ENCODE measurements at places on chromosomes 13 and 19.

- DNase-seq: no peak
These were observed 108.3 kb downstream of the ABCC4 start for GRCh38 chr13:95192998-95193397.

GRCh38 chr13:30679483-30680330 is 55.6 kb upstream of the ALOX5AP start:
- no peak for DNase-seq

- DNase-seq: no peak
These were observed 26.2 kb downstream of the ZNF473 start for GRCh38 chr19:50051964-50052363.

- DNase-seq: no peak
These were observed 22.0 kb downstream of the SBNO2 start for GRCh38 chr19:1151917-1152587.

DNA sequence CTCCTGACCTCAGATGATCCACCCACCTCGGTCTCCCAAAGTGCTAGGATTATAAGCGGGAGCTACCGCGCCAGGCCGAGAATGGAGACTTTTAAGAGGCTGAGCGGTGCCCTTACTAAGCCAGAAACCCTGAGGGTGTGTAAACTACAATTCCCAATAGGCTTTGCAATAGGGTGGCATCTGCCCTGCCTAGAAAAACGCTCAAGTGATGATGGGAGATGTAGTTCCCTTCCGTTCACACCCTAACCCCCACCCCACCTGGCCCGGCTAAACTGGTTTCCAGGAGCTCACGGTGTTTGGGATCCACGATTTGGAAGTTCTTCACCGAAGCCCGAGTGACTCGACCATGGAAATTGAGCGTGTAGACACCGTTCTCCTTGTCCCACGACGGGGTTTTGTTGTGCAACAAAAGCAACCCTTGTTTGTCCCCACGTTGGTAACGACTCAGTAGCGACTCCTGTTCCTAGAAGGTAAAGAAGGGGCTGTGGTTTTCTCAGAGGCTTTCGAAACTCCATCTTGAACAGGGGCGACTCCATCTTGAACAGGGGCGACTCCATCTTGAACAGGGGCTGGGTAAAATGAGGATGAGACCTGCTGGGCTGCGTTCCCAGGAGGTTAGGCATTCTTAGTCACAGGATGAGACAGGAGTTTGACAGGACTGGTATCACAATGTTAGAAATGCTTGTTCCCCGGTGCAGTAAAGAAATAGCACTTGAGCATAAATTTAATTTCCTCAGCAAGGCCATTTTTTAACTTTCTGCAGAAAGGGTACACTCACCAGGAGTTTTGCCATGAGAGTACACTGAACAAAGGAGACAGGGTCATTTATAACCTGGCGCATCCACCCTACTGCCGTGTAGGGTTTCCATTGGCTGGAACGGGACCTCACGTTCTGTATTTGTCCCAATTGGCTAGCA is 9.8 kb downstream of the PPP1R15A start:
- no peak for DNase-seq

DNA sequence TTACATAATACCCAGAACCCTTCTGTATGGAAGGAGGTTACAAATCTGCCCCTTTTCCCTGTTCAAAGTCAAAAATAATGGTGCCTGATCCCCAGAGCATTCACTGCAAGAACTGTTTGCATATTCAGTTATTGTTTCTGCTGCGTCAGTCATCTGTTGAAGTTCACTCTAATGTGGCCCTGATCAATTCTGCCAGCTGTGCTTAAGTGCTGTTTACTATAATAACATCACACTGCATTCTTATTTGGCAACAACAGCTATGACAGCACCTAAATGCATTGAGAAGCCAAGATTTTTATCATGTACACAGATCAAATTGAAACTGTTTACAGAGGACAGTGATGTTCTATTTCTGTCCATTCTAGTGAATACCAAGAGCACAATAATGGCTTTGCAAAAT is 115.9 kb downstream of the DACH1 start:
- no peak for DNase-seq

DNA sequence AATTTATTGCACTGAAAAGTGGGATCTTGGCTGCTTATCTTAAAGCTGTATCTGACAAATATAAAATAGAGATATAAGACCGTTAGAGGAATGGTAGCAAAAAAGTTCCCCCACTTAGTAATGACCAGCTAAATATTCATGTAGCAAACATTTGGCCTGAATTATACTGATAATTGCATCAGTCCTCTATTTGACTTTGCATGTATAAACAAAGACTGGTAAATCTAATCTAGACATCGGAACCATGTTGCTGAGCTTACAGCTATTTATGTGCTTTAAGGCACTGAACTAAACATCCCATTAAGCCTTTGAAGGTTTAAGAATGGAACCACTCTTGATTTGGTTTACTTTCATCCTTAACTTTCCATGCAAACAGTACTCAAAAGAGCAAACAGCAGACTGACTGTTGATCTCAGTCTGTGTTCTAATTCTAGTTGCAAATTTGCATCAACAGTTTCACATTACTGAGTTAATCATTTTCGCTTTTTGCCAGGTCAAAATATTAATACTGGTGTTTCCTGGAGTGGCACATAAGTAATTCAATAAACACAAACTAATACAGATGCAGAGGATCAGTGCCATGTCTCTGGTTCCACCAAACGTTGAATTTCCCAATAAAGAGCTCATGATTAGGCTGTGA is 203.5 kb upstream of the HTR2A start:
- no peak for DNase-seq

DNA sequence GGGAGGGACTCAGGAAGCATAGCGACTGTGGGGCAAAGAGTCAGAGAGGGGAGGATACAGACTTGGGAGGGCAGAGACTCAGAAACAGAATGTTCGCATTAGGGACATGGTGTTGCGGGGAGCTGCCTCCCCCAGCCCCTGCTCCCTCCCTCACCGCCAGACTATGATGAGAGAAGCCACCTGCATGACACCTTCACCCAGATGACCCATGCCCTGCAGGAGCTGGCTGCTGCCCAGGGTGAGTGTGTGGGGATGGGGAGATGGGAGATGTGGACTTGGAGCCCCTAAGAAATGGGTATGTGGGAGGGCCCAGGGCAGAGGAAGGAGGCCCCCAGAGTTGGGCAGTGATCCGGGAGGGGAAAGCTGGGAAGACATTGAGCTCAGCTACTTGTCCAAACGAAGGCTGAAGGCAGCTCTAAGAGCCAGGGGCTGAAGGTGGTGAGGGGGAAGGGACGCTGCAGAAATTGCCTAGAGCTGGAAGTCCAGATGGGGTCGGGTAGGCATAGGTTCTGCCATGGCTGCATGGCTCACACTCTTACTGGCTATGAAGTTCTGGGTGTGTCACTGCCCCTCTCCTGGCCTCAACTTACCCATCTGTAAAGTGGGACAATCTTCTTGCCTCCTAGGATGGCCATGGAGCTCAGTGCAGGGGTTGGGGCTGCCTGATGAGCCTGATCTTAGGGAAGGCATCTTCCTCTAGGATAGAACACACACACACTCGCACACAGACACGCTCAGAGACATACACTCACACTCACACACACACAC is 1.4 kb downstream of the SPACA6 start:
- no peak for DNase-seq

- no peak for DNase-seq
These were observed 3.5 kb downstream of the TMEM150B start for GRCh38 chr19:55321466-55322137.

DNA sequence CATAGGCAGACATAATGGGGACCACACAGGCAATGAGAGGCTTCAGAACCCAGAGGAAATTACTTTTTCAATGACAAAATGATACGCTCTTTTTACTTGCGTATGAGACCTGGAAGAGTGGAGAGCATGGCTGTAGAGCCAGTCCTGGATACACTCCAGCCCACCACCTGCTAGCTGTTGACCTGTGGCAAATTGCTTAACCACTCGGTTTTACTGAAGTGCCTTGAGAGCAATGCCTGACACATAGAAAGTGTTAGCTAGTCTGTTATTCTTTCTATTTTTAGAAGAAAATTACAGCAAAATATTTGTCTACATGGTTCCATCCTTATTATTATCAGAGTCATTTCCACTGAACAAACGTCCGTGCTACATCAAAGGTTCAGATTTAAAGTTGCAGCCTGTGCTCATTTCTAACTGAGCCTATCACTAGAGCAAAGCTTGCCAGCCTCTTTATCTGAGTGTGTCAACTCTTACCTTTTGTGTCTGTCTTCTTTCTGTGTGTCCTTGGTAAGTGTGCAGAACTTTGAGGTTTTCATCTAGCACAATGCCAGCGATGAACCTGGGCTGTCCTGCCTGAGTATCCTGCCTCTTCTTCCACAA is 9.6 kb upstream of the GPR183 start:
- DNase-seq: no peak

DNA sequence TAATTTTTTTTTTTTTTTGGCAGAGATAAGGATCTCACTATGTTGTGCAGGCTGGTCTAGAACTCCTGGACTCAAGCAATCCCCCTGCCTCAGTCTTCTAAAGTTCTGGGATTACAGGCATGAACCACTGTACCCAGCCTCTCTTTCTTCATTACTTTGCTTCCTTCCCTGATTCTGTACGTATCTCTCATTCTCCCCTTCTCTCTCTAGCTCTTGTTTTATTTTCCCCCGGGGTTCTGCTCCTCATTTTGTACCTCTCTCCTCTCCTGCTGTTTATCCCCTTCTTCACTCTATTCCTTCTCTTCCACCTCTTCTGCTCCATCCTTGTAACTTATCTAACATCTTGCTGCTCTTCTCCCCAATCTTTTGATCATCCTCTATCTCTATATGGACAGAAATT is 46.5 kb downstream of the ZNF611 start:
- no peak for DNase-seq

- no peak for DNase-seq
These were observed 242.5 kb upstream of the GPC6 start for GRCh38 chr13:92984151-92984550.

GRCh38 chr13:42106998-42107397 is 58.5 kb downstream of the DGKH start:
- DNase-seq: no peak

- no peak for DNase-seq
These were observed 1503.1 kb downstream of the PCDH9 start for GRCh38 chr13:65727070-65727469.

- DNase-seq: peak; percentile 99
These were observed 2.1 kb downstream of the DAPK3 start for GRCh38 chr19:3968556-3969434.

DNA sequence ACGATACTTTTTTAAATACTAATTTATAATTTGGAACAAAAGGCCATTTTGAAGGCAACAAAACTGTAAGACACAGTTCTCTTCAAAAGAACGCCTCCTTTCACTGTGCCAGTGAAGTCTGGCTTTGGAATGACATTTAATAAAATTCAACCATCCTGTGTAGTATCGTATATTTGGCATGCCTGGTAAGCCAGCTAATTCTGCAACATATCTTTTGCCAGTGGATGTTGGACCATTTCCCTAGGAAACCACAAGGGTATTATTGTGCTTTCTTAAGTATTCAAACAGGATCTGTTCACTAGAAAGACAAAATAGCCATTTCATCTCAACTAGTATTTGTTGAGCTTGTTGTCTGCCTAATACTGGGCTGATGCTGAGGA is 111.6 kb downstream of the RGCC start:
- DNase-seq: no peak

GRCh38 chr19:46232029-46232428 is 2.5 kb downstream of the IGFL1 start:
- DNase-seq: no peak

DNA sequence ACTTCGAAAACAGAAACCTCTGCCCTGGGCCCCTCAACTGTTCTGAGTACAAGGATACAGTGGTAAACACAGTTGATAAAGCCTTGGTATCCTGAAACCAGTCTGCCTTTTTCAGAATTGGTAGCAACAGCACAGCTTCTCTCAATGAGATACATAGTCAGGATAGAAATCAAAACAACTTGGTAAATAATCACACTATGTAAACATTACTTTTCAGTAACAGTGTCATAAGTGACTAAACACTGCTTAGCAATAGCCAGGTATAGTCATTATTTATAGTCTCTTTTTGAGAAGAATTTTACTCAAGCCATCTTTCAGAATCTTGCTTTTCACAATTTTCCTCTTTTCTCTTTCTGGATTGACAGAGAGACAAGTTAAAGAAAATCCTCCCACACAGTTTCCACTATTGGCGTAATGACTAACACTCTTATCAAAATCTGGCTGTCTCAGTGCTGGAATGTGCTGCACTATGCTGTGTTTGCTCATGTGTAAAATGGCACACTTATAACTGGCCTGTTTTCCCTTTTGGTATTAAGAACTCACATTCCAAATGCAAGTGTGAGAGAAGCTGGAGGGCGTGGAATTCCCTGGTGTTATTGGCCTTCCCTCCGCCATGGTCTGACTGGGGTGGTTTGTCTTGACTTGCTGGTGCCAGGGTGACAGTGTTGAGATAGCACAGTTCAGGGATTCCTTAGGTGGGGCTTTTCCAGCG is 368.8 kb downstream of the TDRD3 start:
- DNase-seq: no peak

GRCh38 chr13:98575904-98576199 is 1.1 kb downstream of the STK24 start:
- DNase-seq: no peak

DNA sequence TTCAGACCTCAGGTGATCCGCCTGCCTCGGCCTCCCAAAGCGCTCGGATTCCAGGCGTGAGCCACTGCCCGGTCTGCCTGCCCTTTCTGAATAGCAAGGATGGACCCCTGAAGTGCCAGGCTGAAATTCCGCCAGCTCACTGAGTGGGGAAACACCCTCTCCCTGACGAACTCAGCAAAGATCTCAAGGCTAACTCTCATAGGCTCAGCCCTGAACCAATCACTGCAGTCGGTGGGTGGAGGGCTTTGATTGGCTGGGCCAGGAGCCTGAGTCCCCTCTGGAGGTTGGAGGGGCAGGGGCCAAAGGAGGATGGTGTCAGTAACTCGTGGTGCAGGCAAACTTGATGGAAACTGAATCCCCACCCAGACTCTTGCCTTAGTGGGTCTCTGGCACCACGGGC is 11.2 kb upstream of the COMP start:
- no peak for DNase-seq

DNA sequence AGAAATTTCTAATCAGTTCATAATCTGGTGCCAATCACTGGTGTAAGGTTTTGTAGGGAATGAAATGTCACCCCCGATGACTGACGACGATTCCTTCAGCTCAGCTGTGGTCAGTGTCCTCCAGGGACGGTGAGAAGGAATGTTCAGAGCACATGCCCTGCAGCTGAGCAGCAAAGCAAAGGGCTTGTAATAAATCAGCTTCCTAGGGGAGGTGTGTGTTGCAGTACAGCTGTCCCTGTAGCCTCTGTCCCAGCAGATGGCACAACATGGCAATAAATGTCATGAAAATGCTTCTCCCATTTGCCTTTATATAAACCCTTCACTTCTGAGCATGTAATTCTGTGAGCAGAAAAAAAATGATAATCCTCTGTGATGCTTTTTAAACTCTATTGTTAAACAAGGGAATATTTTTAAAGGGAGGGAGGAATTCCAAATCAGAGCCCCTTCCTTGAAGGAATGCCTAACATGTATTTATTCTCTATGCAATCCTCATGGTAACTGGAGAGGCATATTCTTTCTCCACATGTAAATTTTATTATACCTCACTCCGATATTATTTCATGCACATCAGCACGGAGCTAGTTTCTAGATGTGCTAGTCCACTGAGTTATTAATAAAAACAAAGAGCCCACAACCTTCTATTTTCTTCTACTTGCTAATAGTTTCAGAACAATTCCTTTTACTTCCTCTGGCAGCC is 102.5 kb downstream of the FAM216B start:
- DNase-seq: peak; percentile 54

GRCh38 chr19:12784871-12785430 is 6.3 kb upstream of the JUNB start:
- no peak for DNase-seq

- no peak for DNase-seq
These were observed 228.2 kb downstream of the PCDH20 start for GRCh38 chr13:61187471-61187870.

Measured in GM04504 (cell line).